ENCODE measurements at places on chromosomes 1 and 21. TPM values are rescaled to one million over a fixed set of nuclear protein-coding genes. Genes with fewer than 3 reads are reported as not detected.

S100A2 gene
- 3.9 TPM for total RNA-seq

CELA3B gene
- not detected for total RNA-seq

DR1 gene
- 59.4 TPM for total RNA-seq

SLC25A34 gene
- total RNA-seq = 0.74 TPM

SEMA6C gene
- 23.3 TPM for total RNA-seq

WNT2B gene
- 0.40 TPM for total RNA-seq

SYT2 gene
- 3.3 TPM for total RNA-seq
